ENCODE measurements at places on chromosomes 16 and 17. TPM values are rescaled to one million over a fixed set of nuclear protein-coding genes. Genes with fewer than 3 reads are reported as not detected.

- DNase-seq, result no peak
Observed at GRCh38 chr16:24728011-24728410, 1.4 kb upstream of the TNRC6A start.

The CNEP1R1 gene
- polyA plus RNA-seq, result 36.4 TPM

DNA sequence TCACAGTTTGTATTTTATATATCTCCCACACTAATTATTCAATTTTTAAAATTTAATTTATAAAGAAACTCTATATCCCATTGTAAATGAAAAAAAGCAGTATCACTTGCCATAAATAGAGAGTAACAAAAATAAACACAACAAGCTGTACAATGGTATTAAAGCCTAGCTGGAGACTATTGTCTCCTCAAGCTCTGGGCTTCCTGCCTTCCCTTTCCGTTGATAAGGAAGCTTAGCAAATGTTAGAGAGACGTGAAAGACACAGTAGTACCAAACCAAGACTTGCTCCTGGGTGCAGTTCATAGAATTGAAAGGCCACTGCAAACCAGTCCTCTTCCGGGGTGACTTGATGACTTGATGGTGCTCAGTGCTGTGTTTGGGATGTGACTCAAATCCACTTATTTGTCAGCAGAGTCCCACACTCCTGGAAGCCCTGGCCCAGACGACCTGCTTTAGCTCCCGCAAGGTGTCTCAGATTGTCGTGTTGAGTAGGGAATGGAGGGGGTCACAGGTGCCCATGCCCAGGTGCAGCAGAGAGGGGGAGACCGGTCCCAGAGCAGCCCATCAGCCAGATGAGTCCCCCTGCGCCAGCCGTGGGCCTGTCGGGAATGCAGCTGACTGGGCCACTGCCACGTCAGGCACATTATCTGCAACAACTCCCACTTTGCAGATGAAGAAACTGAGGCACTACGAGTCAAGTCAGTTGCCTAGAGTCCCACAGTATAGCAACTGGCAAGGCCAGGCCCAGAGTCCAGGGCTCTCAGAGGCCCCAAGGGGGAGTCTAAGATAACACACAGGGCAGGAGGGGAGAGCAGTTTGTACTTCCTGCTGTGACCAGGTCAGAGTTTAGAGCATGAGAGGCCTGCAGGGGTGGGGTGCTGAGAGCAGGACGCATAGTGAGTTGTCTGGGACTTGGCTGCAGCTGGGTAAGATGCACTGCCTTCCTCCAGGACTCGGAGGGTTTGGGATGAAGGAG, 40.5 kb downstream of the PSME3IP1 start:
- peak; percentile 53 for DNase-seq

DNA sequence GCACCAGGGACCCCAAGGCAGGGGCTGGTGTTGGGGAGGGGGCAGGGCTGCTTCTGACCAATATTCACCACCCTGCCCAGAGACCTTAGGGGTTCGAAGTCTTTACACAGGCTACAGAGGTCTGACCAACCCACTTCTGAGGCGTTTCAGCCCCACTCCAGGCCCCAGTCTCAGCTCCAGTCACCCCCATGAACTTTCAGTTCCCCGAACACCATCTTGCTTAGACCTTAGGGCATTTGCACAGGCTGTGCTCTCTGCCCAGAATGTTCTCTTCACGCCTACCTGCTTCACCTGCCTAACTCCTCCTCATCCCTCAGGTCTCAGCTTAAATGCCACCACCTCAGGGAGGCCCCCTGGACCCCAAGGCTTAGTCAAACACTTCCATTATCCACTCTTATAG, 25.8 kb upstream of the CPNE2 start:
- no peak for DNase-seq

The NAT9 gene
- 45.2 TPM for polyA plus RNA-seq

DNA sequence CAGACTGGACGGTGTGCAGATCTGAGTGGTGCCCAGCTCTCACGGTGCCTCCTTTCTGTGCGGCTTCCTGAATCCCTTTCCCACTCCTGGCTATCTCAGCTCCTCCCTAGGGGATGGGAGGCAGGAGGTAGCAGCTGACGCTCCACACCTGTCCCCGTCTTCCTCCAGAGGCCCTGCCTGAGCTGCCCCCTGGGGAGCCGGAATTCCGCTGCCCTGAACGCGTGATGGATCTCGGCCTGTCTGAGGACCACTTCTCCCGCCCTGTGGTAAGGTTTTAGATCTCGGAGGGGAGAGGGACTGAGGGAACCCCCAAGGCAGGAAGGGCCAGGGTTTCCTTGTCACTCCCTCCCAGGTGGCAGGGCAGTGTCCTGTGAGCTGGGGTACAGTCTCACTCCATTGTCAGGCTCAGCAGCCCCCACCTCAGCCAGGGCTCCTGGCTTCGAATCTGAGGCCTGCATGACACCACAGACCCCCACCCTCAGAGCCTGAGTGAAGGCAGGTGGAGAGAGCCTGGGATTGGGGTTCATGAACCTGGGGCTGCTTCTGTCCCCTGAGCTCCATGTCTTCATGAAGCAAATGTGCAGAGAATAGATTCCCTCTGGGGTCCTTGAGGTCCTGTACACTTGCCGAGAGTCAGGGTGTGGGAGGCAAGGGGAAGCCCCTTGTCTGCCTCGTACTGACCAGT, 6.6 kb downstream of the DEF8 start:
- no peak for DNase-seq

The COL1A1 gene
- polyA plus RNA-seq, result 421 TPM

GRCh38 chr17:30326809-30327208, 7.0 kb downstream of the TMIGD1 start:
- DNase-seq, result no peak

DNA sequence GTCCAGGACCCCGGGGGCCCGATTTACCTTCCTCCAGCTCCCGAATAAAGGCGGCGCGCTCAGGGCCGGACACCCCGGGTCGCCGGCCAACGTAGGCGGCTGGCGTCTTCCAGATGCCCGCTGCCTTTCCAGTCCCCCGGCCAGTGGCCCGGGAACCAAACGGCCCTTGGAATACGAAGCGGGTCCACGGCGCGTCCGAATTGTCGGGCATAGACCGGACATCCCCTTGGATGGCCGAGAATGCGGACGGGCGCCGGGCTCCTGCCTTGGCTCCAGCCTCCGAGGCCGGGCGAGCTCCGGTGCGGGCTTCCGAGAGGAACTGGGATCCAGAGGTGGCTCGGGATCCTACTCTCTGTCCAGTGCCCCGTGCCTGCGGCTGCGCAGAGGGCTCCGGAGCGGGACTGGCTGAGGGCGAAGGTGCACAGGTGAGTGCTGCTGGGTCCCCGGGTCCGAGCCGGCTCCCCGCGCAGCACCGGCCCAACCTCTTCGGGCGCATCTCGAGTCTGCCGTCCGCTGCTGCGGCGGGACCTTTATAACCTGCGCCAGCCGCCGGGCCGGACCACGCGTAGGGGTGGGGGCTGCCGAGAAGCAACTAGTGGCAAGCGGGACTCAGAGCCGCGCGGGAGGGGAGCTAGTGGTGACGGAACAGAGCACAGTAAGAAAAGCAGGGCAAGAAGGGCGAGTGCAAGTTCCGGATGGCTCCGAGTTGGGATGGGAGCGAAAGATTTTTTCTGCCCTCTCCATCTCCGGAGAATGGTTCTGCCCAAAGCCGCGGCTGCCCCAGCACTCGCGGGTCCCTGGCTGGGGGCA, at the start of gene HAP1:
TSS of gene HAP1 (minus strand) at position 505 of the 810 bp plus-strand sequence. CDS start at position 496, 9 bp downstream.
- peak; percentile 83 for DNase-seq

DNA sequence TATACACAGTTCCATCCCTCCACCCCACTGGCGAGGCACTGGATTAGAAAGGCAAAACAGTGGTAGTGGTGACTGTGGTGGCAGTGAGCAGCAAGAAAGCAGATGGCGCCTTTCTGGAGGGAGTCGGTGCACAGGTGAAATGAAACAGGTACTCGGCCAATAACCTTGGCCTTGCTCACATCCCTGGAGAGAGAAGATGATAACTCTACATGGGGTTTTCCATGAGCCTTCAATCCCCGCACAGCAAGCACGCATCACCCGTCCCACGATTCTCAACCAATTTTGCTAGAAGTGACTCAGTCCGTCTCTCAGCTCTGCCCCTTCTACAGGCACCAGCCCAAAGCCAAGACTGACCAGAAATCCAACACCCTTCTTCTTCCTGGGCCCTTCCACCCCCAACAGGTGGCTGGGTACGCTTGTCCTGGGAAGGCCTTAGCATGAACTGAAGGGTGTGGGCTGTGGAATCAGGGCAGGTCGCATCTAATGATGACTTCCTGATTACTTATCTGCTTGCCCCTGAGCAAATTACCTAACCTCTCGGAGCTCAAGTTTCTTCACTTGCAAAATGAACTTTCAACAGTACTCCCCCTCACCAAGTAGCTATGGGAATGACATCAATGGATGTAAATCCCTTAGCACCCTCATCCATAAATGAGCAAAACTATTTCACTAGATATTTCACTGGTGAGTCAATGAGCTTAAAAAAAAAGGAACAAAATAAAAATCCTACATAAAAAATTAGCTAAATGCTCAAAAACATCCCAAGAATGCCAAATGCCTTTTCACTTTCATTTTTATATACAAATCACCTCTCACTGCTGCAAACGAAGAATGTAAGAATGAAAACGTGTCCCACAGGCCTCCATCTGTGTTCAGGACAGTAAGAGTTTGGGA, 18.0 kb downstream of the XPO6 start:
- DNase-seq, result no peak

The PRAC2 gene
- polyA plus RNA-seq, result not detected

DNA sequence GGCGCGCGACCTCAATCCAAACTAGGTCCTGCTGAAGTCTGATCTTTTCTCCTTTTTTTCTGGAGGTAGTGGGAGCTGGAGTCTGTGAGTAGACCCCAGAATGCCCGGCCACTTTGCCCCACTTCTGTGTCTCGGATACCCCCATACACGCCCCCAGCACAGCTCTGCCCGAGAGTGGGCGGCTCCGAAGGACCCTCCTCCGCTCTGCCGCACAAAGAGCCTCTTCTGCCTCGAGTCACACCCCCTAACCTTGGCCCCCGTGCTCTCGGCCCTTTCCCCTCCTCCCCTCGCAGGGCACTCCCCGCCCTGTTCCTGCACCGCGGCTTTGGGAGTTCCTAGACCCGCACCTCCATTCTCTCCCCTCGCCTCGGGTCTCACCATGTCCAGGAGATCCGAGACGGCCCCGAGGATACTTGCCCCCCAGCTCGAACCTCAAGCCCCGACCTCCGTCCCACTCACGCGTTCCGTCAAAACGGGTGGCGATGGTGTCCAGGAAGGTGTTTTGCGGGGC, 476 bp downstream of the KCNH4 start:
- DNase-seq, result no peak

DNA sequence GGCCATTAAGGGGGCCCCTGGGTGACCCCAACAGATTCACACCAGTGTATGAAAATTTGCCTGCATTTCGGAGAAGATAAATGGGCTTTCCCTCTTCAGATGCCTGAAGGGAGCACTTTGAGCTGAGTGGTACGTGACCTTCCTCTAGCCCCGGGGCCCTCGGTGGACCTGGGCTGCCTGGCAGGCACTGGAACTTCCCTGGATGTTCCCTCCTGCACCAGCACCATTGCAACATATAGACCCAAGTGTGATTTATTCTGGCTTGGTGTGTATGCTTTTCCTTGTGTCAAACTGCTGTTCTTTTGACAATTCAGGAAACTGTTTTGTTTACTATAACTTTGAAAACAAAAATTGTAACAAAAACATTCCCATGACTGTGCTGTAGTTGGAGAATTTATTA, 93.8 kb downstream of the TNFRSF13B start:
- DNase-seq, result no peak

DNA sequence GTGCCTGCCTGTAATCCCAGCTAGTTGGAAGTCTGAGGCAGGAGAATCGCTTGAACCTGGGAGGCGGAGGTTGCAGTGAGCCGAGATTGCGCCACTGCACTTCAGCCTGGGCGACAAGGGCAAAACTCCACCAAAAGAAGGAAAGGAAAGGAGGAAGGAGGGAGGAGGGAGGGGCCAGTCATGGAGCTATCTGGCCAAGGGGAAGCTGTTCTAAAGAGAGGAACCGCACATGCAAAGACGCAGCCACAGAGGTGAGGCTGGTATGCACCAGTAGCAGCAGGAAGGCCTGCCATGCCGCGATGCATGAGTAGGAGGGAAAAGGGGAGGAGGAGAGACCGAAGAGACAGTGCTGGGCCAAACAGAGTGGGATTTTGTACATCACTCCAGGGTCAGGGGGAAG, 35.9 kb downstream of the HSBP1 start:
- DNase-seq, result no peak

Measured in left lung (tissue), 14 donors.